ENCODE measurements at places on chromosomes 6 and 20. TPM values are rescaled to one million over a fixed set of nuclear protein-coding genes. Genes with fewer than 3 reads are reported as not detected.
A peak's percentile ranks its signal among the peaks of the same experiment; 100 is the strongest.

GRCh38 chr6:85747666-85748065 is 105.0 kb upstream of the SYNCRIP start:
- no peak for DNase-seq

DNA sequence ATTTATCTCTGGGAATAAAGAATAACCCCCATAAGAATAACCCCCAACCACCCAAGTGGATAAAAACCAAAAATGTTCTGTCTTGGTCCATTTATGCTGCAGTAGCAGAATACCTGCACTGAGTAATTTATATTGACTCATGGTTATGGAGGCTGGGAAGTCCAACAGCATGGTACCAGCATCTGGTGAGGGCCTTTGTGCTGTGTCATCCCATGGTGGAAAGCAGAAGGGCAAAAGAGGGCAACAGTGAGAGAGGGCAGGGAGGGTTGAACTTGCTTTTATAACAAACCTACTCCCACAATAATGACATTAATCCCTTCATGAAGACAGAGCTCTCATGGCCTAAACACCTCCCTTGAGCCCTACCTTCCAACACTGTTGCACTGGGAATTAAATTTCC is 133.7 kb downstream of the ERMARD start:
- DNase-seq = no peak

DNA sequence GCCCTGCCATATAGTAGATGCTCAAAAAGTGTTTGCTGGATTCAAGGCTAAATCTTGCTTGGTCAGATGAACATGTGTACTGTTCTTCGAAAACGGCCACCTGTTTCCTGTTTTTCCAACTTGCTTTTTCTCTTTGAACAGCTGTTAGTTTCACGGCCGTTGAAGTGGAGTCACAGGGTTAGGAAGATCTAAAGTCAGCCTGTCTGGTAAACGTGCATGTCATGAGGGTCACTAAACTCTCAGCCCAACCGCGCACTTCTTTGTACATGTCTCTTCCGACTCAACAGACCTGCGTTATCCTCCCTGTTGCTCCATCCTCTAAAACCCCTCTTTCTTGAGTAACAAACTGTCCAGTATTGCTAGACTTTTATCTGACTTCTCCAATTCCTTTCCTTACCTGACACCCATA is 93.2 kb upstream of the MAN1A1 start:
- peak; percentile 36 for DNase-seq

Gene MYL9
- total RNA-seq = 1,727 TPM

Gene HAO1
- not detected for total RNA-seq

DNA sequence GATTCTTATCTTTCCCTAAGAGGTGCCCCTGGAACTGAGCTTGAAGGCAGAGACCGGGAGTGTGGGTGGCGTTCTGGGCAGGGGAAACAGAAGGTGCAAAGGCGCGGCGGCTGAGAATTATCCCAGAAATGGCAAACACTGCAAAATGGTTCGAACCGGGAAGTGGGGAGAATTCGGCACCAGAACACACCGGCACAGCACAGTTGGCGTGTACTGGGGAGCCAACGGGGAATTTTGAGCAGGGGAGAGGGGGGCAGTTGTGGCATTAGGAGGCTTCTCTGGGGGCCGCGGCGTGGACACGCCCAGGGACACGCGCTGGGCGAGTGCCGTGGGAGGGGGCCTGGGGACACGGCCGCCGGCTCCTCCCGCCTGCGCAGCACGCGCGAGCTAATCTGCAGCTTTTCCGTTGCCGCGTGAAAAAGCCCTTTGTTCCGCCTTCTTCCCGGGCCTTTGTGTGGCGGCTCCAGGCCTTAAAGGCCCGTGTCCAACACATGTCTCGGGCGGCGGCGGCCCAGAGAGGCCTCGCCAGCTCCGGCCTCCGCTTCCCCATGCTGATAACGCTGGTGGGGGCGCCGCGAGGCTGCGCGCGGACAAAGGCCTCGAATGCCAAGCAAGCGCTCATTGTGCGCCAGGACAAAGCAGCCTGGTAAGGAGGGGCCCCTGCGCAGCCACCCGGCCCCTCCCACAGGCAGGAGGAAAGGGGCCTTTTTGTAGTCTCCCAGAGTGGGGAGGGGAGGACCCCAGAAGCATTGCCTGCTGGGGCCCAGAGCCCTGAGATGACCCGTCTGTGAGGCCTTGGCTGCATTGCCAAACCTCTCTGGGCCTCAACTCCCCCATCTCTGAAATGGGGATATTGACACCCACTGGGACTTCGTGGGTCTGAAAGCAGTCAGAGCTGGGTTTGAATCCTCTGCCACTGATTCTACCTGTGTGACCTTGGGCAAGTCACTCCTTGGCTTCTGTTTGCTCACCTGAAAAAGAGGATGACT is 82.8 kb downstream of the CD40 start:
- no peak for DNase-seq

Gene WDR46
- 18.3 TPM for total RNA-seq

DNA sequence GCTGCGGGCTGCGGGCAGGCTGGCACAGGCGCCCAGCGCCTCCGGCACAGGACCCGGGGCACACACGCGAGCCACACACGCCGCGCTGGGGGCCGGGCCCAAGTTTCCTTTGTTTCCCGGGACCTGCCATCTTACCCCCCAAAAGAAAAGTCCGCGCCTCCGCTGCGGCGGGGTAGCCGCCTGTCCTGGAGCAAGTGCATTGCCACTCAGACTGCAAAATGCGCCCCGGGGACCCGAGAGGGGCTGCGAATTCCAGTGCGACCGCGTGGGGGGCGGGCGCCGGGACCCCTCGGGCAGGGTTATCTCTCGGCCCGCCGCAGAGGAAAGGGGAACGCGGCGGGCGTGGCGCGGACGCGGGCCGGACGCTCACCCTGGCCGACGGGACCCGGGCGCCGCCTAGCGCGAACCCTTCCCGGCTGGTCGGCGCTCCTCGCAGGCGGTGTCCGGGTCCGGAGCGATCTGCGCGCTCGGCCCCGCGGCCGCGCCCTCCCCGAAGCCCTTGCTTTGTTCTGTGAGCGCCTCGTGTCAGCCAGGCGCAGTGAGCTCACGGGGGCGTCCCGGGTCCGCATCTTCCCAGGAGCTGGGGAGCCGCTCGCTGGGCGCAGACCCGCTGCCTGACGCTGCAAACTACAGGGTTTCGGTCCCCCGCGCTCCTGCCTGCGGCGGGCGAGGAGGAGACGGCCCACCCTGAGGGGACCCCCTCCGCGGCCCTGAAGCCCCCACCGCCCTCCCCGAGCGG is 639 bp upstream of the CD24 start:
- DNase-seq = peak; percentile 31

Gene COL9A3
- 3.3 TPM for total RNA-seq

GRCh38 chr20:49559411-49560081 is 8.4 kb downstream of the PTGIS start:
- no peak for DNase-seq

GRCh38 chr20:32036716-32037485 is 15.1 kb upstream of the HCK start:
- no peak for DNase-seq

GRCh38 chr20:34377072-34377847 is 14.2 kb downstream of the ITCH start:
- DNase-seq = no peak

GRCh38 chr20:5927749-5928462 is 22.4 kb downstream of the TRMT6 start:
- no peak for DNase-seq

Gene GPSM3
- 3.1 TPM for total RNA-seq

DNA sequence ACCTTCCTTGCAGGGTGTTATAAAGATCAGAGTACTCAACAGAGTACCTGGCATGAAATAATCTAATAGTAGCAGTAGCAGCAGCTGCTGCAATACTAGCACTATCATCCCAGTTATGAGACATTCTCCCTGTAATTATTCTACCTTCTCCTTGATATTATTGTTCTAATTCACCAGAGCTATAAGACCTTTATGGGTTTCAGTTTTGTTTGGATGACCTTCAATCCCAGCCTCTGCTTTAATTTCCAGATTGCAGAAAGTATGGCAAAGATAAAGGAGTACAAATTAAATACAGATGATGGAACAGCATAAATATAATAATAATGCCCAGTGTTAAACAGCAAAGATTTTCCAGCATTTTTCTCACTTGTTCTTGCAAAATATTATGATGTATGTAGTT is 150.5 kb upstream of the MYLIP start:
- no peak for DNase-seq

GRCh38 chr20:12047838-12048432 is 130.2 kb downstream of the BTBD3 start:
- no peak for DNase-seq

GRCh38 chr6:132068766-132069165 is 117.6 kb upstream of the CCN2 start:
- DNase-seq = no peak

GRCh38 chr20:36919715-36920333 is 31.7 kb downstream of the SAMHD1 start:
- DNase-seq = no peak

GRCh38 chr6:131027326-131027725 is 35.7 kb downstream of the EPB41L2 start:
- DNase-seq = no peak

Gene LHFPL5
- not detected for total RNA-seq

- DNase-seq = no peak
These were observed 40.1 kb downstream of the TRAF3IP2 start for GRCh38 chr6:111565326-111566221.

DNA sequence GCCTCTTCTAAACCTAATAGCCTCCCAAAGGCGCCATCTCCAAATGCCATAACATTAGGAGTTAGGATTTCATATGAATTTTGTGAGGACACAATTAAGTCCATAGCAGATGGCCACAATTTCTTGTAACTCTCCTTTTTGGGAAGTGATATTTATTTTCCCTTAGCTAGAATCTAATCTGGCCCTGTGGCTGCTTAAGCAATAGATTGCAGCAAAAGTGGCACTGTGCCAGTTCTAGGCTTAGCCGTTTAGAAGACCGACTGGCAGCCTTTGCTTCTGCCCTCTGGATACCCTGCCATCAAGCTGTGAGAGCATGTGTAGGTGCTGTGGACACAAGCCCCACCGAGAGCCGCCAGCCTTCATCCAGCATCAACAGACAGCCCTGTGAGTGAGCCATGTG is 15.9 kb upstream of the ADGB start:
- DNase-seq = peak; percentile 19

All from heart right ventricle (tissue), 16 donors.